Astrocyte (in vitro differentiated cells and primary cell): ENCODE measurements at places on chromosomes 13 and 19. TPM values are rescaled to one million over a fixed set of nuclear protein-coding genes. Genes with fewer than 3 reads are reported as not detected.

LGI4 gene
- total RNA-seq = 0.20 and 0.29 TPM in 2 replicates

LILRB2 gene
- not detected in 2 replicates for total RNA-seq

GRCh38 chr19:49362929-49363267, 682 bp upstream of the TEAD2 start:
- peak overlapping the region; percentile 94 for H3K4me3 ChIP-seq
- peaks cover 14% of the 10 kb centered on the region for H3K4me1 ChIP-seq
- H3K36me3 ChIP-seq = peaks cover 5% of the 10 kb centered on the region
- H3K27ac ChIP-seq = peak overlapping the region; percentile 94
- DNase-seq = peak; percentile 47

- H3K4me3 ChIP-seq = no peak overlapping the region
- H3K27ac ChIP-seq = no peak overlapping the region
- no peak for DNase-seq
- H3K4me1 ChIP-seq = no peaks in the 10 kb centered on the region
These were observed 450.6 kb downstream of the LMO7 start for GRCh38 chr13:76086729-76087128.

DNA sequence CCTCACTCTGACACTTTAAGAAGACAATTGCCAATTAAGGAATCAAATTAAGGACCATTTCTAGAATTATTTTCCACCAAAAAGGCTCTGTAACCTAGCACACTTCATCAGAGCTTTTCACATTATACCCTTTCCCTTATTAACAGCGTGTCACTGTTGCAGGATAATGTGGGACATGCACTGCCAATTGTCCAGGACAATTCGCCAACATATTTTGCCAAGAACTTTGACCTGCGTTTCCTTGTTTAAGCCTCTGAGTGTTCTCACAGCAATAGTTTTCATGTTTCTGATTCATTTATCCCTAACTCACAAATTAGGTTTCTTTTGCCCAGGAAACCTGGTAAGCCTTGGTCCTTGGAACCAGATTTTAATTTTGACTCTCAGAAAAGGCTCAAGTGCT, 13.3 kb downstream of the COL4A1 start:
- H3K4me3 ChIP-seq = no peak overlapping the region
- no peak for DNase-seq
- peaks cover 3% of the 10 kb centered on the region for H3K4me1 ChIP-seq
- no peaks in the 10 kb centered on the region for H3K27me3 ChIP-seq

GRCh38 chr19:41352609-41353465, 885 bp downstream of the TGFB1 start:
- peaks cover 4% of the 10 kb centered on the region for H3K36me3 ChIP-seq
- peak overlapping the region; percentile 85 for H3K4me3 ChIP-seq
- H3K27me3 ChIP-seq = no peaks in the 10 kb centered on the region
- no peak for DNase-seq
- H3K27ac ChIP-seq = peak overlapping the region; percentile 70

DNA sequence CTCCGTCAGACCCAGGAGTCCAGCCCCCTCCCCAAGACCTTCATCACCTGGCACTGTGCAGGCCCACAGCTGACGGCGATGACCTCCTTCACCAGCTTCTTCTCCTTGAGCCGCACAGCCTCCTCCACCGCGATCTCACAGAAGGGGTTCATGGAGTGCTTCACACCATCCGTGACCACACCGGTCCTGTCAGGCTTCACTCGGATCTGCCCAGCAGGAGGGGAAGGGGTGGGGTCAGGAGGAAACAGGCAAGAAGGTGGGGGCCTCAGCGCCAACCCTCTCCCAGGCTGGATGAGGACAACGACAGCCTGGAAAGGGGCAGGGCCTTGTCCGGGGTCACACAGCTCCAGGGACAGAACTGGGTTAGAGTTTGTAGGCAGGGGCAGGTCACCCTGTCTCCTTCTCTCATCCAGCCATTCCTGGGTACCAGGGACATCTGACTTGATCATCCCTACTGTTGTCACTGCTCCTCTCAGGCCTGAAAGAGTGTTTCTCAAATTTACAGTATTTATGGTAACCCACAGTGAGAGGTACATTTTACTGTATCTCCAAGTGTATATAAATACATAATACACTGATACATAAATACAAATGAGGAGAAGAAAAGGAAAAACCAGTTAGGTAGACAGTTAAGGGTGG, 12.0 kb downstream of the ETFB start:
- no peaks in the 10 kb centered on the region for H3K27me3 ChIP-seq
- H3K36me3 ChIP-seq = no peaks in the 10 kb centered on the region
- DNase-seq = no peak
- H3K4me3 ChIP-seq = no peak overlapping the region
